ENCODE measurements at places on chromosomes 7 and 10.

DNA sequence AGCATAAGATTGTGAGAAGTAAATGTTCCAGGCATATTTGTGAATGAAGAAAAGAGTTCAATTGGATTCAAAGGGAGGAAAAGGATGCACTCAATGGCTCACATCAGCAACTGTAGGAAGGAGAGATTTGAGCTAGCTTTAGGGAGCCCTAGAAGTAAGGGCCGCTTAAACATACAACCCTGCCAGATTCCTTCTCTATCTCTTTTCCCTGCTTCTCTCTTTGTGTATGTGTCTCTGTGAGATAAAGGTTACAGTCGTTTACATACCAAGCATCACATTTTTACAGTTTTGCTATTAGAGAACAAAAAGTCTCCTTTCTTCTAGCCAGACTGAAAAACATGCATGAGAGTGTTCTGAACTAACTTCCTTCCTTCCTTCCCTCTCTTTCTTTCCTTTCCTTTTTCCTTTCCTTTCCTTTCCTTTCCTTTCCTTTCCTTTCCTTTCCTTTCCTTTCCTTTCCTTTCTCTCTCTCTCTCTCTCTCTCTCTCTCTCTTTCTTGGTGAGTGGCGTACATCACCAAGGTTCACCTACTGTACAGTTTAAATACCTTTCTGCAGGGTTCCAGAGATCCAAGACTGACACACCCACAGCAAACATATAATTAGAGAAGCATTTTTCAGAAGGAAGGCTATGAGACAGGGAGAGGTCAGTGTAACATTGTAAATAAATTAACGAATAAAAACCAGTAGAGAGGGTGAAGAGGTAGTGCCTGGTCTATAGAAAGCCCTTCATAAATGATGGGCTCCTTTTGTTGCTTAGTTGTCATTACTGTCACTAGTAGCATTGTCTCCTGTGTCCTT lies 240.4 kb downstream of the ARL4A start:
- DNase-seq = no peak

- DNase-seq = peak; percentile 51
Measured at GRCh38 chr10:52951824-52952223, 179.2 kb upstream of the MBL2 start.

DNA sequence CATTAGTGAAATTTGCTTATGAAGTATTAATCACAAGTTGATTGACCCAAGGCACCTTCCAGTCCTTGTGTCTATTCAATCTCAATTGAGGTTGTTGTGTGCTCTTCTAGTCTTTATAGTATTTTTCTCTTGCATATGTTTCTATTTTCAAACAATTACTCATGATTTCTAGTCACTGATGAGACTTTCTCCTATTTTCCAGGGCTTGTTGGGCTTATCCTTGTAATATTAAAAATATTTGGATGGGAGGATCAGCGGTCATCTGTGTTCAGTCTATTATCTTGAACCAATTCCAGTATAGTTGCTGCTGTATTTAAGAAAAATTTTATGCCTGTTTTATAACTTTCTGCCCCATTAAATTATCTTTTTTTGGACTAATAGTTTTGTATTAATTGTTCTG lies 154.4 kb downstream of the PTEN start:
- DNase-seq = no peak

GRCh38 chr10:107984149-107984548 lies 819.6 kb upstream of the SORCS1 start:
- DNase-seq = no peak

DNA sequence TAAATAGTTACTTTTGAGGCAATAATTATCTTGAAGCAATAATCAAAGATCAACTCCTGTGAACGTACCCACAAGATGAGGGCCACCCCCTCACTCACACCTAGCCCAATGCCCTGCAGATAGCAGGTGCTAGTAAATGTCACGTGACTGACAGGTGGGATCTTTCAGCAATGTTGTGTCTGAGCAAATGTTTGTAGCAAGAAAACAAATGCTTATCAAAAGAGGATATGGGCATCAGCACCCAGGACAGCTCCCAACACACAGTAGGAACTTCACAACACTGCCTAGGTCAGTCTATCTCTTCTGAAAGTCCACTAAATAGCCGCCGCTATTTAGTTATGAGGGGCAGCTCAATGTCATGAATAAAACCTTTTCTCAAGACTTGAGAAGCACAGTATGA lies 120.8 kb upstream of the PDLIM1 start:
- no peak for DNase-seq

- DNase-seq = no peak
Measured at GRCh38 chr7:48734695-48735406, 189.5 kb upstream of the CDC14C start.

DNA sequence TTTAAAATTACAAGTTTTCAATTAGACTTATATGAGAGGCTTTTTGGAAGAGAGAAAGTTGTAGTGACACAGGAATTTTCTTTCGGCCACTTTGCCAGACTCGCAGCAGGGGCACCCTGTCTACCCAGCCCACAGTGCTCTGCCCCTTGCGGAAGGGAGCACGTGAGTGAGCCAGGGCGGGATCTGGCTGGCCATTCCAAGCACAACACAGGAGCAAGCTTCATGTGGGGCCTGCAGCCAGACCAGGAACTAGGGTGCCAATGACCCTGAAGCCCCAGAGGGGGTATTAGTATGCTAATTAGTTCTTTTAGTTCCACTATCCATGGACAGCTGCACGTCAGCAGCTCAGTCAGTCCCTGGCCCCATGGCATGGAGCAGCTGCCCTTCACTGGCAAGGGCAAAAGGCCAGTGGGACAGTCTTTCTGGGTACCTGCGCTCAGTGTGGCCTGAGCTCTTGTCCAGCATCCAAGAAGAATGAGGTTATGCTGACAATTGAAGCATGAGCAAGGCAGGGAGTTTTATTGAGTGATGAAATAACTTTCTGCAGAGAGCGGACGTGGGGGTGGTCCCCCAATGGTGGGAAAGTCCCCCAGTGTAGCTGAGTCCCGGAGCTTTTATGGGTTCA lies 251.1 kb upstream of the CSTF2T start:
- DNase-seq = no peak

DNA sequence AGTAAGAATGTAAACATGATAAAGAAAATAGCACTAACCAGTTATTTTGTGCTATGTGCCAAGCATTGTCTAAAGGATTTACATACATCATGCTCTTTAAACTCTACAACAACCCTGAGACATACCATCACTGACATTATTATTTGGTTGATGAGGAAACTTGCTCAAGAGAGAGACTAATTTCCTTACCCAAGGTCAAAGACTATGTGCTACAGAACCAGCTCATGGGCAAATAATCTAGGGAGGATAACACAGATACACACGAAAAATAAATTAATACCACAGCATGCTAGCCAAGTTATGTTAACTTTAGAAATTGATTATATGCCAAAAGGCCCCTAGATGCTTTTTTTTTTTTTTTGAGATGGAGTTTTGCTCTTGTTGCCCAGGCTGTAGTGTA lies 2.7 kb downstream of the ANKRD16 start:
- DNase-seq = no peak

- peak; percentile 14 for DNase-seq
Measured at GRCh38 chr7:135441791-135442190, 68.1 kb downstream of the CNOT4 start.

GRCh38 chr7:36810032-36810431 lies 85.7 kb upstream of the AOAH start:
- no peak for DNase-seq

- DNase-seq = peak; percentile 96
Measured at GRCh38 chr7:138752518-138753149, 45.2 kb upstream of the TMEM213 start.

DNA sequence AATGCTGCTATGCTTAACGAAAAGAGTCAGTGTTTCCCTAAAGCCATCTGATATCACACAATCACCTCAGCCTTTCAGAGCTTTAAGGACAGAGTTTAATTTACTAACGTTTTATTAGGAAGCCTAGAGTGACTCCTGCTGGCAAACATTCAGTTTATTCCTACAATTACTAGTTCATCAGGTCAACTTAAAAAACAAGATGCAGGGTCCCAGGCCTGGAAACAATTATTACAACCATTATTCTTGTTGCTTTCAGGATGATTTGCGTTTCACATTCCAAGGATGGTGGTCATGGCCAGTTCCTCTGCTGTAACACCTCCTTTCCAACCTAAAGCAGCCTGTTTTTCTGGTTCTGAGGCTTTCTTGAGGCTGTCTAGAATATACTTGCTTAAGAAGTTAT lies 1.5 kb upstream of the FAM53B start:
- DNase-seq = no peak

DNA sequence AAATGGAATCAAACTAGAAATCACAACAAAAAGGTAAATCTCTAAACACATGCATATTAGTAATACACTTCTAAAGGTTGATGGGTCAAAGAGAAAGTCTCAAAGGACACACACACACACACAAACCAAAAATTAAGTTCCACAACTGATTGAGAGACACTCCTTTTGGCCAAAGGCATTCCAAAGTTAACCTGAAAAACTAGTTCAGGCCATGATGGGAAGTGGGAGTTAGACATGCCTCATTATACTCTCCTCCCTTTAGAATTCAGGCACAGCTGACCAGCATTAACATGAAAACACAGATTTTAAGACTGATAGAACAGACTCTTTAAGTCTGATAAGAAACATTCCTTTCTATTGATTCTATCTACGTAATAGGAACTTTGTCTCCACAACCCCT lies 332.4 kb upstream of the IGFBP3 start:
- no peak for DNase-seq

DNA sequence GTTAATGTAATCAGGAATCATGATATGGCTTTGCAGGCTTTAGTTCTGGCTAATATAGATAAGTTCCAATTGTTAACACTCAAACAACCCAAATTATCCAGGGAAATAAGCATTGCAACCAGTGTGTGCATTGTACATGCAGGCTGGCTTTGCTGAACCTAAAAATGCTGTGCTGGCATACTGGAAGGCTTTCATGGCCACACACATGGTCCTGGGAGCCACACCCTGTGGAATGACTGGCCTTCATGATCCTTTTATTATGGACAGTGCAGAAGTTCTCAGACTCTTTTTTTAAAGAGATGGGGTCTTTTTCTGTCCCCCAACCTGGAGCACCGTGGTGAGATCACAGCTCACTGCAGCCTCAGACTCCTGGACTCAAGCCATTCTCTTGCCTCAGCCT lies 5.0 kb downstream of the ELMO1 start:
- DNase-seq = no peak

DNA sequence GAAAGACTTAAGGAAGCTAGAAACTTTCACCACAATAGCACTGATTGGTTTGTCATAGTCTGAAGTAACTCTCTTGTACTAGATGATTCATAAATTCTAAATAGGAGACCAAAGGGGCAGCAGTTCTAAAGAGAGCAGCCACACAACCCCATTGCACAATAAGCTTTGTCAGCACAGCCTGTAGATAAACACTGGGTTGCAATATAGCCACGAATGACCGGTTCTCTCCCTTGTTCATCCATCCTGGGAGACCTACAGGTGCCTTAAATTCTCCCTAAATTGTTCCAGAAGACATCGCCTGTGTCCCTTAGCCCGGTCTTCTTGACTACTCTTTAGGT lies 167.0 kb downstream of the SNX13 start:
- DNase-seq = no peak

DNA sequence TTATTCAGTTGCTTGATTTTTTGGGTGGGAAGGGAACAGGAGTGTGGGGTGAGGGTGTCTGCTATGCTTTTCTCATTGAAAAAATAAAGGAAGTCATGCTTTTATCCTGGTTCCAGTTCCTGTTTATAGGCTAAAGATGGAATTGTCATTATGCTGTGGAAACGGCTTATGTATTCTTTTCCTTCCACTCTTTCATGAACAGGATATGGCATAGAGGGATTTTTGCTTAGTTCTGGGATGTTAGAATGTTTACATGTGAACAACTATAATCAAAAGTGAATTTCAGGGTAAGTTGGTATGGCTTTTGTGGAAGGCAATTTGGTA lies 35.9 kb upstream of the PTPN12 start:
- DNase-seq = no peak

DNA sequence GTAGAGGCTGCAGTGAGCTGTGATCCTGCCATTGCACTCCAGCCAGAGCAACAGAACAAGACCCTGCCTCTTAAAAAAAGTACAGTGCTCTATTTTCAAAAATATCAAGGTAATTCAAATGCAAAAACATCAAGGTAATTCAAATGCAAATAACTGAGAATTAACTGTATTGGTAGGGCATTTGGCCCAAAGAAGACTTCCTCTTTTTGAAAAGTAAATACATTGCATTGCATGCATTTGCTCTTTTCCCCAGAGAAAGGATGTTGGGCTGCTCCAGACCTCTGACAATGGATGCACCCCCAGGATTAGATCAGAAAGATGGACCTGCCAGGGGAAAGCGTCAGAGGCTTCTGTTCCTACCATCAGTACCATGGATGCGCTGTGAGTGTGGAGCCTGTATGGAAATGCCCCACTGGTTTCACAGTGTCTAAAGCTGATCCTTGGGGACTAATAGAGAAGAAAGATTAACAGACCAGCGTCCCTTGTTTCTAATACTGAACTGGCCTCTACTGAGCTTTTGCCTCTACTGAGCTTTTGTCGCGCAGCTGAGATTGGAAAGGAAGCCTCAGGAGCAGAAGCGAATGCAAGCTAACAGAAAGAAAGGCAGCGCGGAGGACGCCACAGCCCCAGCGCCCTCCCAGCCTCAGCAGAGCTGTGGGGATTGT lies 93.5 kb upstream of the LYZL2 start:
- DNase-seq = no peak

DNA sequence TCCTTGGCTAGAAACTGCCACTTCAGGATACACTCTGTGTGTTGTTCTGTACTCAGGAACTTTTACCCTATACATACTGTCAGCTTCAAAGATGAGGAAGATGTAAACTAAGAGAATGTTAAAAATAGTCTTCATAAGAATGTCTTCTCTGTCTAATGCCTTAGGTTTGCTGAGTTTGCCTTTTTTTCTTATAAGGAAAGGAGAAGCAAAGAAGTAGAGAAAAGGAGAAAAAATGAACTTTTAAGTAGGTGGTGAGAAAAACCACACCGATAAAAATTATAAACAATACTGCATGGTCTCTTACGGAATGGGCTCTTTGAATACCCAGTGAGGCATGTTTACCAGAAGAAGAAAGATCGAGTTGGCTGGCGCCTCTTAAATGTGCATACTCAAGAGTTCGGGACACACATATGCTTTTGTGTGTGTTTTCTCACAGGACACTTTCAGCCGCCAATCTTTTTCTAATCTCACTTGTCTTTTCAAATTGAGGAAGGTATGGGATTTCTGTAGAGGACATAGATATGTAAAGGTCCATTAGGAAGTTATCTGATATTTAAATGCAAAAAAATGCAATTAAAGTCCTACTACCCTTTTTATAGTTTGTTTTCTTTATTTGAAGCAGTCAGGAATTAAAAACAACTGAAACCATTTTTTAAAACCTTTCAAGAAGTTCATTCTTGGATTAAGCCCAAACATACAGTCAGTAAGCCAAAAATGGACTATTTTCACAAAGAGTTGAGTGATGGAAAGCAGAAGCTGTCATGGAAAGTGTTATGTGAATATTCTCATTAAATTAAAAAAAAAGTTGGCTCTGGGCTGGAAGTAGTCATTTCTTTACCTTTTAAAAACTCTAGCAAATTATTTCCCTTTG lies 100.6 kb upstream of the MDFIC start:
- DNase-seq = no peak

GRCh38 chr10:15348579-15348978 lies 22.5 kb downstream of the FAM171A1 start:
- DNase-seq = no peak

GRCh38 chr7:108093851-108094331 lies 36.3 kb downstream of the LAMB4 start:
- no peak for DNase-seq

GRCh38 chr7:22851145-22851544 lies 28.5 kb upstream of the TOMM7 start:
- DNase-seq = no peak
